ENCODE measurements at places on chromosomes 6 and 20.

DNA sequence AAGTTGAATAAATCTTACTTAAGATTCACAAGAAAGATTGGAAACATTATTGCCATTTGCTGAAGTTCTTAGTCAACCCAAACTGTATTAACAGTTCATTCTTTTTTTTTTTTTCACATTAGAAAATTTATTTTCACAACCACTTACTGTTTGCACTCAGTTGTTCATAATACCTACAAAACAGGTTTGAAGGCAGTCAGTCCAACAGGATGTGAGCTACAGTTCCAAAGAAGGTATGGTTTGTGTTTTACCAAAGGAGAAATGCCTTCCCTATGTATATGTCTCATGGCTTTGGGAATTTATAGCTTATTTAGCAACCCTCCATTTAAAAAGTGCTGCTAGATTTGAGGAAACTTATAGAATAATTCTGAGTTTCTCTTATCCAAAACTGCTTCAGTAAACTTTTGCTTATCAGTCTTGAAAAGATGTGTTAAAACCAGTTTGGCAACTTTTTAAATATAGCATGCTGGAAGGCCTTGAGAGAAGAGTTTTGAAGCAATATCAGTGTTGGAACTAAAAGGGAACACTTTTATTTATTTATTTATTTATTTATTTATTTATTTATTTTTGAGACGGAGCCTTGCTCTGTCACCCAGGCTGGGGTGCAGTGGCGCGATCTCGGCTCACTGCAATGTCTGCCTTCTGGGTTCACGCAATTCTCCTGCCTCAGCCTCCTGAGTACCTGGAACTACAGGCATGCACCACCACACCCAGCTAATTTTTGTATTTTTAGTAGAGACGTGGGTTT lies 46.8 kb upstream of the RREB1 start:
- DNase-seq = no peak

GRCh38 chr6:55250400-55250799 lies 76.1 kb downstream of the HCRTR2 start:
- no peak for DNase-seq

DNA sequence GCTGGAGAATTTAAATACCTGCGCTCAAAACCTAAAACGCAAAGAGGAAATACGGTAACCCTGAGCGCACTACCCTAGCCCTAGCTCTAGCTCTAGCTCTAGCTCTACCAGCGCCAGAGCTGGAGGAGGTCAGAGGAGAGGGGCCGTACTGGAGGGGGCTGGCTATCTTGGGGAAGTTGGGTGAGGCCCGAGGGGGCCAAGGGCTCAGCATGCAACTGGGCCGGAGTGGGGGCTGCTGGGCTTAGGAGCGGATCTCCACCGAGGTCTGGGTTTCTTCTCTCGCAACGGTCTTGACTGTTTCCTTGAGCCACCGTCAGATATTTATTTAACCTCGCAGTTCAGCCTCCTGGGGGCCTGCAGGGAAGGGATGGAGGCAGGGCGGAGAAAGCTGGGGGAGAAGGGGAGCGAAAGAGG lies 91.0 kb downstream of the NCR2 start:
- no peak for DNase-seq

- no peak for DNase-seq
Observed at GRCh38 chr6:96755096-96755495, 82.2 kb downstream of the GPR63 start.

- DNase-seq = no peak
Observed at GRCh38 chr6:168105813-168106632, 27.0 kb upstream of the FRMD1 start.

DNA sequence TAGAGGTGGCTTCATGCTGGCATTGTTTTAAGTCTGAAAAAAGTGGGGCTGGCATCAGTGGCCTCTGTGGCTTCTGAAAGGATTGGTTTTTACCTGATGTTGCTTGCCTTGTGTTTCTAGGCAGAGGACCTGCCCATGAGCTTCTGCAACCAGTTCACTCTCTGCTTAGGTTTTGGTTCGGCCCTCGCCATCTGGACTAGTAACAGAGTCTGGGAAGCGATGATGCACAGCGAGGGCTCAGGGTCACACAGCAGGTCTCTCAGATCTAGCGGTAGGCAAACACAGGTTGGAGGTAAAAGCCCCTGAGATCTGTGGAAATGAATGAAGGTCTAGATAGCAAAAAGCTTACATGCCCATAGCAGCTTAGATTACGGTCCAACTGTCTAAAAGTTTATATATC lies 6.8 kb upstream of the RBL1 start:
- DNase-seq = no peak

- no peak for DNase-seq
Observed at GRCh38 chr20:39865446-39865845, 823.6 kb downstream of the MAFB start.

DNA sequence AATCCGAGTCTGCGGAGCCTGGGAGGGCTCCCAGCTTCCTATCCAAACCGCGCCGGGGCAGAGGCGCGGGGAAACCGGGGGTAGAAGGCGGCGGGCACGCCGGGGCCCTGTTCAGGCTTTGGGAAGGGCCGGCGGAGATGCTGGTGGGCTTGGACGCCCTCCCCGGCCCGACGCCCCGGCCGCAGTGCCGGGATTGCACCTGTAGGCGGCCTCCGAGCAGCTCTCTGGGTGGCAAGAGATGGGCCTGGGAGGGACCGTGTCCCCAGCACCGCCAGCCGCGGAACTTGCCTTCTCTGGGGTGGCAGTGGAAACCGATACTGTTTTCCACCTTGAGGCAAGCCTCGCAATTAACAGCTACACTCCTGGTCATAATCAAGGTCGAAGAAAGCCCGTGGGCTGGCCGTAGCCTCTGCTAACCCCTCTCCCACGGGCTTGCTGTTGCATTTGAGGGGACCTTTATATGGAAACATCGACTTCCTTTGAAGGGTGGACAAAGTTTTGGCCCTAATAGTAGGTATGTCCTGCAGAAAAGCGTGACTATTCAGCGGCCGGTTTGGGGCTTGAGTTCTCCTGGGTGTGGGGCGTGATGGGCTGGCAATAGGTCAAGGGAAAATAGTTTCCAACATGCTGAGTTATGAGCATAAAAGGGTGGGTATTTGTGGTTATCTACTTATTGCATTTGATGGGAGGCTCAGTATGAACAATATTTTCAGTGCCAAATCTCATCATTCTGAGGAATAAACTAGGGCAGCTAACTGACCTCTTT lies 1.1 kb upstream of the JAG1 start:
- DNase-seq = no peak

DNA sequence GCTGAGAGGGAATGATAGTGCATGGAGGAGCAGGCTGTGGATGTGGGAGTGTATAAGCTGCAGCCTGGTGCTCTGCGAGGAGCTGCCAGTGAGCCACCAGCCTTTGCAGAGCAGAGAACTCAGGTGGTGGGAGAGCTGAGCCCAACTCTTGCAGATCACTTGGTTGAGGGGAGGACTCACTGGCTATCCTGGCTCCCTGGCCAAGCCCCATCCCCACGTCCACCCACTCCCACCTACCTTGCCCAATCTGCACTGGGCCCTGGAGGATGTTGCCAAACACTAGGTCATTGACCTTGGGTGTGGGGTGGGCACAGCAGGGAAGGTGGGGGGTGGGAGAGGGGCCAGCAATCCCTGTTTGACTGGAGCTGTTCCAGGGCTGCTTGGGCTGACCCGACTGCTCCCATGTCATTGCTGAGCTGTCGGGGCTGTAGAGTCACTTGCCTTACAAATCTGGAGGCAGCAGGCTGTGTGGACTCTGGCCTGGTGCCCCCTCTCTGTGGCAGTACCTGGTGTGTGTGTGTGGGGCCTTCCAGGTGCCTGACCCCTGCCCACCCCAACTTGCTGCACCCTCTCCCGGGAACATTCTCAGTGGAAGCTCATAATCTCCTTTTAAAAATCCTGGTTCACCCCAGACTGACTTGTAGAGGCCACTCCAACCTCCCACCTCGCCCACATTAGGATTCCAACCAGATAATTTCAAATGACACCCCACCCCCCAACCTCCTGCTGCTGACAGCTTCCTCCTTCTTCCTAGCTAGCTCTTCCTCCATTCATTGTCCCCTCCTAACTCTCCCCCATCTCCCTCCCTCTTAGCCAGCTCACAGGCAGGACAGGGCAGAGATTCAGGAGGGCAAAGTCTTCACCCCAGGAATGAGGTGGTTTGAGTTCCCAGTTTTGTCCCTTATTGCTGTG lies 162.3 kb downstream of the MRPL14 start:
- no peak for DNase-seq

DNA sequence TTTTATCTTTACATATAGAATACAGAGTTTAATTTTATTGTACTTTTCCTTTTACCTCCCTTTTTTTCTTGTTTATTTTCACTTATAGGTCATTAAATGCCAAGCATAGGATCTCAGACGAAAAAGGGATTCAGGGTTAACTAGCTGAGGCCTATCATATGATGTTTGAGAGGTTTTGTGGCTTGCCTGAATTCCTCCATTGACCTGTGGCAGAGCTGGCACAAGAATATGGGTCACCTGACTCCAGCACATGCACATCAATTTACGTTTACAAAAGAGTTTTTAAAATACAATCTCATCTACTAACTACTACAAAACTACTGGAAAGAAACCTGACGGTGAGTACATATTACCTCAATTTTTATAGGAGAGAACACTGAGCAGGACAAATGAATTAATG lies 60.4 kb downstream of the SGK1 start:
- DNase-seq = no peak

DNA sequence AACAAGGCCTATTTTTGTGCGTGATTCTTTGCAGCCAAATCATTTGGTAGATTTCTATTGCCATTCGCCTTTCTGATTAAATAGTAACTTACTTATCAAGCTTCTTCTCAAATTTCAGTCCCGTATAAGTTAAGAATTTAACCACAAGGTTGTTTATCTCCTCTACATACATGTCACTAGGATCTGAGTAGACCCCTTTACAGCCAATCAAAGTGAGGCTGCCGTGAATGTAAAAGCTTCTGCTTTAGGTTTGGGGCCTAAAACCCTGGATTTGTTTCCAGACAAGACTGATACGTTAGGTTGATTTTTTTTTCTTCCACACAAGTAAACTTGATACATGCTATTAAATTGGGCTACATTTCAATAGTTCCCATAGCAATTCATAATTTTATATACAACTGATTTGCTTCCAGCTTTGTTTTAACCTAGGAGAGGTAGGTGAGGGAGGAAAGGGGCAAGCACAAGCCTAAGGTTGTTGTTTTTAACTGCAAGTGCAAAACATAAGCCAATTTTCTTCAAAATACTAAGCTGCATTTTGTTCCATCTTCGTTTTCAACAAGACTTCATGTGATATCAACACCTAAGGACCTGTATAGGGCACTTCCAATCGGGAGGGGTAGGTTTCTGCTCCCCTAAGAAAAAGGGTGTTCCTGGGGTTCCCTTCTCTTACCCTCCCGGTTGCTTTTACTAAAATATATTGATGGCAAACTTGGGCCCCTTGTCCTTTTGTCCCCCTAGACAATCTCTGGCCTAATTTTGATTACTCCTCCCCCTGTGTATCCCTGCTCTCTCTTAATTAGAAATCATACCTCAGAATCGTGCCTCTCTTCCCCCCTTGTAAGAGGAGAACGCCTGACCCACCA lies 1.7 kb downstream of the RANBP9 start:
- DNase-seq = no peak

GRCh38 chr6:111070105-111071005 lies 16.9 kb upstream of the SLC16A10 start:
- DNase-seq = no peak

All from effector CD8-positive, alpha-beta T cell (primary cell).